ENCODE measurements at places on chromosomes 1 and 21.

- no peak for DNase-seq
Observed at GRCh38 chr1:78483903-78484302, 6.9 kb upstream of the PTGFR start.

GRCh38 chr1:38291906-38292521 is 245.4 kb upstream of the POU3F1 start:
- DNase-seq = no peak

- DNase-seq = no peak
Observed at GRCh38 chr1:16167331-16168143, 11.7 kb upstream of the EPHA2 start.

DNA sequence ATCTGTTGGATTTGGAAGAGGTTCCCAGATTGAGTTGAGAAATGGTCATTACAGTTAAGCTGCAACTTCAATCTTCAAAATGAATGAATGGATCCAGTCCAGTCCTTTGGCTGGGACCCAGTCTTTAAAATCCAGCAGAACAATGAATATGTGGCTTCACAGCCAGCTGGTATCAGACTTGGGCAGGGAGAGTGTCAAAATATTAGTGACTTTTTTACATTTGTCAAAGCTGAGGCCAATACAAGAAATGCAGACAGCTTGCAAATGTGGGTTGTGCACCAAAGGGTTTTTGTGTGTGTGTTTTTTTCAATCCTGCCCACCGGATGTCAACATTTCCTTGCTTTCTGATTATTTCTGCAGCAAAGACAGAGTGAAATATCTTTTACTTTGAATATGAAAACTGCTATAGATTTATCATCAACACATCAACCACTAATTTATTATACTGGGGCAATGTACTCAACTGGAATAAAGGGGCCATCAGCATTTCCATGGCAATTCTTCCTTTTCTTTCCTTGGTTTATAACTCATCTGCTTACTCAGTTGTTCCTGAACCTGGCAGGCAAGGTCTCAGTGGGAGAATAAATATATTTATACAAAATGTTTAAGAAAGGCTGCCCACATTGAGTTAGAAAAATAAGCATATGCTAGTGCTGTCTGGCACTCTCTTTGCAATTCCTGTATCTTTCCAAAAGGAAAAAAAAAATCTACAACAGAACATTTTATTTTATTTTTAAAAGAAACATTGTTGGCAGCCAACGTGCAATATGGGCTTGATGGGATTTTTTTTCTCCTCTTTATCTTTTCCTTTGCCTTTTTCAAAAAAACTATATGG is 491.6 kb upstream of the C1orf87 start:
- DNase-seq = no peak

DNA sequence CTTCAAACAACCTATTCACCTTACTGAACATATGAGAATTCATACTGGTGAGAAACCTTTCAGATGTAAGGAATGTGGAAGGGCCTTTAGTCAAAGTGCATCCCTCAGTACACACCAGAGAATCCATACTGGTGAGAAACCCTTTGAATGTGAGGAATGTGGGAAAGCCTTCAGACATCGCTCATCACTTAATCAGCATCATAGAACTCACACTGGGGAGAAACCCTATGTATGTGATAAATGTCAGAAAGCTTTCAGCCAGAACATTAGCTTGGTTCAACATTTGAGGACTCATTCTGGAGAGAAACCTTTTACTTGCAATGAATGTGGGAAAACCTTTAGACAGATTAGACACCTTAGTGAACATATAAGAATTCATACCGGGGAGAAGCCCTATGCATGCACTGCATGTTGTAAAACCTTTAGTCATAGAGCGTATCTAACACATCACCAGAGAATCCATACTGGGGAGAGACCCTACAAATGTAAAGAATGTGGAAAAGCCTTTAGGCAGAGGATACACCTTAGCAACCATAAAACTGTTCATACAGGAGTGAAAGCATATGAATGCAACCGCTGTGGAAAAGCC is 13.2 kb upstream of the EXO5 start:
- DNase-seq = no peak

- no peak for DNase-seq
Observed at GRCh38 chr1:4178501-4179113, 278.5 kb upstream of the C1orf174 start.

- peak; percentile 61 for DNase-seq
Observed at GRCh38 chr21:35222541-35222941, 173.4 kb upstream of the RUNX1 start.

DNA sequence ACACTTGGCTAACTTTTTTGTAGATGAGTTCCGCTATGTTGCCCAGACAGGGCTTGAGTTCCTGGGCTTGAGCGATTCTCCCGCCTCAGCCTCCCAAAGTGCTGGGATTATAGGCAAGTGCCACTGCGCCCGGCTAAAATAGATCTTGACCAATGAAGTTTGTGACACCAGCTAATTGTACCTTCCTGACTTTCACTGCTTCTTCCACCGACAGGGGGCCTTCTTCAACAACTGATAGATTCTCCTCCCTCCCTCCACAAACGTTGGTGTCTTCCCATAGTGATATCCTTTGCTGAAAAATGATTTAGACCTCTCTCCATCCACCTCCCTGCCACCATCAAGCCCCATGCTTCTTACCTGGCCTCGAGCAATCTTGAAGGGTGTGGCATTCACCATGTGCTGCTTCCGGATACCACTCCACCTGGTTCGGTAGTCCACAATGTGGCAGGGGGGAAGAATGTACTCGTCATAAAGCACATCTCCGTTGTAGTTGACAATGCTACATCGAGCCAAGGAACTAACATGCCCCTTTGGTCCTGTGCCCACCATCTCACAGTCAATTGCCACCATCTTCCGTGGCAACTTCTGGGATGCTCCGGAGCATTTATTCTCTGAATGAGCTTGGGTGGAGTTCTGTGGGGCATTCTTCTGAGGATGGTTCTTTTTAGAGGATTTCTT is 1.6 kb upstream of the METTL25B start:
- DNase-seq = peak; percentile 71

GRCh38 chr1:10651793-10652192 is 144.7 kb downstream of the CASZ1 start:
- no peak for DNase-seq

GRCh38 chr1:58402444-58402843 is 144.1 kb downstream of the OMA1 start:
- no peak for DNase-seq

- DNase-seq = no peak
Observed at GRCh38 chr1:22208973-22209378, 66.1 kb upstream of the WNT4 start.

DNA sequence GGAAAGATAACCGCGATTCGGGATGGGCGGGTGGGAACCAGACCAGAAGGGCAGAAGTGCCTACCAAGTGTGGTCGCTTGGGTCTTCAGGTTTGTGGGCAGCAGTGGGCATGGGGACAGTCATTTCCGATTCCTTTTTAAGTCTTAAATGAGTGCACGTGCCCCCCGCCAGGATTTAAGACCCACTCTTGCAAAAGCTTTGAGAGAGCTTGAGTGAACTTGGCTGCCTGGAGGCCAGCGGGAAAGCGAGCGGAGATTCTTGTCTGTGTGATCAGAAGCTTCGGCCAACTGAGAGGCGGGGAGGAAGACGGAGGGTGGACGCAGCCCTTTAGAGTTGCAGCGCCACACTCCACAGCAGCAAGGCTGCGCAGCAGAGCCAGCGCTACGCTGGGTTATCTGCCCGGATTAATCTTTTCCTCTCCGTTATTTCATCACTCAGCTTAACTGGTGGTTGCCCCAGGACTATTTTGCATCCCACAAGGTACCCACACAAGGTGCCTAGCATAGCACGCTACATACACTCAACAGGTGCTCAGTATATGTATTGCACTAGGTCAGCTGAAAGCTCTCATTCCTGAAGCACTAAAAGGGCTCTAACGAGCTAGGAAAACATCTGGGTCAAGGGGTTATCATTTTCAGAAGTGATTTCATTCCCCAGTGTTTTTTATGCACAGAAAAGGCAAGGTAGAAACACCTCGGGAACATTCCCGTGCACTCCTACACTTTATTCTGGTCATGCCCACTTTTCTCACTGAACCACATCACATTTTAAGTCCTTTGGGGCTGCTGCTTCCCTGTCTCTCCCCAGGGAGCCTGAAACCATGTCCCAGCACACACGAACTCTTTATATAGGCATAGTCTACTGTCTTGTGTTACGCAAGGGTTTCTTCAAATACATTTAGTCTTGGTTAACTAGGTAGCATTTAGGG is 1.5 kb upstream of the BATF3 start:
- DNase-seq = peak; percentile 39

- DNase-seq = peak; percentile 42
Observed at GRCh38 chr1:36516372-36517010, 33.8 kb upstream of the CSF3R start.

- no peak for DNase-seq
Observed at GRCh38 chr1:235679644-235680043, 30.1 kb upstream of the GNG4 start.

GRCh38 chr1:22418933-22419382 is 32.7 kb upstream of the ZBTB40 start:
- no peak for DNase-seq

DNA sequence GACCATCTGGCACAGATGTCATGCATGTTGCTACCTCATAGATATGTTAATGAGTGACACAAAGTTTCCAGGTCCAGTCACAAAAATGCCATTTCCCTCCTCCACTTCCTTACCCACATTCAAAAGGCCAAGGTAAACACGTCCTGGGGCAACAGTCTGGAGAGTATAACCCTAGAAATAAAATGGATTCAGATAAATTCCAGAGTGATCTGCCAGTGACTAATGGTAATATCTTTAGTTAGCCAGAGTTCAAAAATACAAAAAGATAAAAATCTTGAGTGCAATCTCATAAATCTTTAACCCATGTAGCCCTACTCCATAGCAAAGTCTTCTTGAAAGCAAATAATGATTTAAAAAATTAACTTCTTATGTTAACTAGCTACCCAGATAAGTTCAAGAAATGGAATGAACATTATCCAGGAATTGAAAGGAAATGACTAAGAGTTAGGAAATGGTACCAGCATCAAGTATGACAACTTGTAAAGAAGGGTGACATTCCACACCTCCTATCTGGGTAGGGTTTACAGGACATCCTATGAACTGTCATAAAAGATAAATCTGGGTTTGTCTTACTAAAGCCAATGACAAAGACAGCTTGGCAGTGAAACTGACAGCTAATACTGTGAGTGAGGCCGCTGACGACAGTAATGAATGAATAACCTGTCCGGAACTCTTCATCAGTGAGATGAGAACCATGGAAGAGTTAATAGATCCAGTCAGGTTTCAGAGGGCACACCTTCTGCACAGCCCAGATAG is 18.1 kb downstream of the RGS2 start:
- no peak for DNase-seq

DNA sequence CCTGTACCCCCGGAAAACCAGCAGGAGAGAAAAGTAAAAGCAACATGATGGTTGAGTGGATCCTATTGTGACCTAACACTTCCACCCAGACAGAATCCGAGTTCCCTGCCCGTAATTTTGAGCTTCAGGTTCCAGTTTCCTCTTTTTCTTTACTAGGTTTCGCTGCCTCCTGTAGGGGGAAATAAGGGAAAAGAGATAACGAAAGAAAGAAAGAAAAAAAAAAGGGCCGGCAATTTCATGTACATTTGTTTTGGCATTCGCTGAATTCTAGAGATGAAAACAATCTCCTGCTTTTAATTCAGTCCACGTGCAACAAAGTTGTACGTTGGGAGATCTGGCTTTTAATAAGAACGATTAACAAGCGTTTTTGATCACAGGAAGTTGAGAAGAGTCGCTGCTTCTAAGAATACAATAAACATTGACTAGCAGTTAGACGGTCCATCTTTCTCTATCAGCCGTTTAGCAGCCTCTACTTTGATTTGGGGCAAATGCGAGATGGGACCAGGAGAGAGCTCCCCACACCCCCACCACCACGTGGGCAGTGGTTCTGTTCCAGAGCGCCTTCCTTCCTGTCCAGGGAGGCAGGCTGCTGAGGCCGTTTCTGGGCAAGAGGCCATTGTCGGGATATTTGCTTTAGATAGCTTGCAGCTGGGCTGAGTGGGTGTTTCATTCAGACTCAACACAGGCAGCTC is 155.9 kb upstream of the RUNX1 start:
- DNase-seq = peak; percentile 78

DNA sequence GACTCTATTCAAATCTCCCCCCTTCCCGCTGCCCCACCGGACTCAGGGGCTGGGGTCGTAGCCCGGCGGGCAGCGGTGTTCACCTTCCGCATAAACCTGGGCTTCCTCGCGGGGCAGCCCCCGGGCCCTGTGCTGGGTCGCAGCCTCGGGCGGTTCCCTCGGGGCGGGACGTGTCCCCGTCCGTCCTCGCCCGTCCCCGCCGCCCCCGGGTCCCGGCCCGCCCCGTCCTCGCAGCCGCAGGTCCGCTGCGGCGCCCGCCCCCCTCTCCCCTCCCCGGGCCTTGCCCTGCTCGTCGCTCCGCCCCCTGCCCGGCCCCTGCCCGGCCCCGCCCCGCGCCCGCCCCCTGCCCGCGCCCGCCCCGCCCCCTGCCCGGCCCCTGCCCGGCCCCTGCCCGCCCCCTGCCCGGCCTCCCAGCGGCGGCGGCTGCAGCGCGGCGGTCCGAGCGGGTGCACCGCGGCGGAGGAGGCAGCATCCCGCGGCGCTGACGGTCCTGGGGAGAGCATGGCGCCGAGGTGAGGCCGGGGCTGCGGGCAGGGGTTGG is at the start of gene COL18A1:
TSS of gene COL18A1 (plus strand) at position 436 of the 541 bp plus-strand sequence. CDS start at position 502, 66 bp downstream.
- DNase-seq = no peak

DNA sequence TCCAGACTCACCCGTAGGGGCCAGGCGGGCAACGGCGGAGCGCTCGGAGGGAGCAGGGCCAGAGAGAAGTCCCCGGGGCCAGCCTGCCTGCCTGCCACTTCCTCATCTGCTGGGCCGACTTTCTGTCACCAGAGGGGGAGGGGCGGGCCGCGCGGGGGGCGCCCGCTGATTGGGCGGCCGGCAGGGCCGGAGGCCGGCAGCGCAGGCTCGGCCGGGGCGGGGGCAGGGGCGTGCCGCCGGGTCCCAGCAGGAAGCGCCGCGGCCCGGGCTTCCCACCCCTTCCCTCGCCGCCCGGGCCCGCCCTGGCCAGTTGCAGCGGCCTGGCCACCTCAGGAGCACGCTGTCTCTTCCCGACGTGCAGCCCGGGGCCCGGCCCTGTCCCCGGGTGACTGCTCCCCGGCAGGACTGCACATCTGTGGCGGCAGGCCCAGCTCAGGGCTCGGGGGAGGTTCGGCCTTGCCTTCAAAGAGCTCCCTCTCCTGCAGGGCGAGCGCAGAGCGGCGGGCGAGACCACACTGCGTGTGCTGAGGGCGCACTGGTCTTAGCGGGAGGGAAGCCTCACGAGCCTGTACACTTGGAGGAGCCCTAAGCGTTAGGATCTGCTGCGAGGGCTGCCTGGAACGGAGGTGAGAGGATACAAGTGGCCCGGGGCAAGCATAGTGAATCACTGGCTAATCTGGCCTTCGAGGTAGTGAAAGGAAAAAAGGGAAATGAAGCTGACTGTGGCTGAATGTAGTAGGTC is at the start of gene ELOVL1:
TSS of gene ELOVL1 (minus strand) at position 108 of the 742 bp plus-strand sequence. CDS start 2,402 bp downstream, outside the sequence.
- DNase-seq = peak; percentile 91

Data from MV-4-11 (cell line).